ENCODE measurements at places on chromosomes 12 and 14. TPM values are rescaled to one million over a fixed set of nuclear protein-coding genes. Genes with fewer than 3 reads are reported as not detected.

Gene OR6C2
- total RNA-seq = not detected

Gene YAF2
- total RNA-seq = 46.1 TPM

- no peak for DNase-seq
Measured at GRCh38 chr12:70555081-70555480, 82.1 kb downstream of the PTPRB start.

Gene GSC
- not detected for total RNA-seq

DNA sequence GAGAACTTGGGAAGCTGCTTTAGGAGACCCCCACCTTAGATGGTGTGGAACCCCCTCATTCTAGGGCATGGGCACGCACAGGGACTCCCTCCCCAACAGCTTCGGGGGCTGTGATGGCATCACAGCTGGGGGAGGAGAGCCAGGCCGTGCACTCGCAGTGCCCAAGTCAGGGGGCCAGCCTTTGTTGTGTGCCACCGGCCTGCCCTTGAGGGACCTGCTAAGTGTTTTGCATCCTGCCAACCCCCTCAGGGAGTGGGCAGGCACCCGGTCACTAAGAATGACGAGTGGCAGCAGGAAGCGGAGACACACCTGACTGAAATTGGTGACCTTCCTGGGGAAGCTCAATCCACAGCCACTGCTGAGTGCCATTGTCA is 334.9 kb upstream of the SFSWAP start:
- DNase-seq = no peak

Gene BICDL1
- total RNA-seq = 15.9 TPM

Gene ANHX
- not detected for total RNA-seq

Gene KLRG1
- total RNA-seq = 4.2 TPM

GRCh38 chr14:89572596-89573398 is 155.8 kb upstream of the FOXN3 start:
- DNase-seq = no peak

- no peak for DNase-seq
Measured at GRCh38 chr14:100780246-100780645, 45.7 kb upstream of the MEG3 start.

DNA sequence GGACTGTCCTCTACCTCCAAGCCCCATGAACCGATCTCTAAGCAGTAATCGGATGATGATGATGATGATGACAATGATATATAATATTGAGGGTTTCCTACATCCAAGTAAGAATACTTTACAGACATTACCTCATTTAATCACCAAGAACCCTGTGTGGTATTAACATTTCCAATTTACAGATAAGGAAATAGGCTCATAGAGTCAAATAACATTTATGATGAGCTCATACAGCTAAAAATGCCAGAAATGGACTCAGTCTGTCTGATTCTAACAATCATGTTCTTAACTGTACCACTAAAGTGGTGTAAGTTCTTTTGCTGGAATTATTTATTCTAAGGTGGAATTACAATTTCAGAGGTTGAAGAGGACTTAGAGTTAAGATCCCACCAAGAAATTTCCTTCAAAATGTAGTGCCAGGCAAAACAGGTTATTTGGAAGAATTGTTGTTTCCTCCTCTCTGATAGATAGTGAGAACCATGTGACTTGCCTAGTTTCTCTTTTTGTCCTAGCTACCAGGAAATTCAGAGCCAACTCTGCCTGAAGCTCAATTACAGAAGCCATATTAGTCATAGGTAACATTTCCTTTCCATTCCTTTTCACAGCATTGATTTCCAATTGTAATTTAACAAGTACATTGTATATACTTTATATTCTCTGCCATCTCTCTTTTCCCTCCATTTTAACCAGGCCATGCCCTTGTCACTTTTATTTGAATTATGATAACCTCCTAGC is 23.8 kb upstream of the CCDC175 start:
- DNase-seq = no peak

Gene IFNG-AS1
- total RNA-seq = not detected

GRCh38 chr12:118777504-118777903 is 203.8 kb upstream of the SRRM4 start:
- no peak for DNase-seq

- DNase-seq = peak; percentile 2
Measured at GRCh38 chr12:3171195-3171591, 94.0 kb downstream of the TSPAN9 start.

Gene BDKRB1
- total RNA-seq = not detected

GRCh38 chr12:127823801-127824200 is 443.2 kb upstream of the TMEM132C start:
- DNase-seq = no peak

GRCh38 chr12:53060721-53061276 is 10.9 kb downstream of the TNS2 start:
- DNase-seq = no peak

DNA sequence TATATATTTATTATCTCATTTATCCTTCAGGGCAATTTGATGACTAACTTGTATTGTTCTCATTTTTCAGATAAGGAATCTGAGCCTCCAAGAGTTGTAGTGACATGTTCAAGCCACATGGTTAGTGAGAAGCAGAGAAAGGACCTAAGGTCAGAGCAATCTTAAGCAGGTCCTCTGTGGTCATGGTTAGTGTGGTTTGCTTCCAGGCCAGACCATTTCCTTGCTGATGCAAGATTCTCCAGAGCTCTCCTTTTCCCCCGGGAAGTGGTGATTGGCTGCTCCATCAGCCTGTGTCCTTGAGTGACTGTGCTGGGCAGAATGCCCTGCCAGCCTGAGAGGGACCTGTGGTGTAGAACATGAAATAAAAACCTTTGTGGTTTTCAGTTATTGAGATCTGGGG is 141.3 kb downstream of the KTN1 start:
- DNase-seq = peak; percentile 69

- no peak for DNase-seq
Measured at GRCh38 chr12:44294649-44295048, 458.8 kb downstream of the TMEM117 start.

Gene AJUBA
- total RNA-seq = 109 TPM

DNA sequence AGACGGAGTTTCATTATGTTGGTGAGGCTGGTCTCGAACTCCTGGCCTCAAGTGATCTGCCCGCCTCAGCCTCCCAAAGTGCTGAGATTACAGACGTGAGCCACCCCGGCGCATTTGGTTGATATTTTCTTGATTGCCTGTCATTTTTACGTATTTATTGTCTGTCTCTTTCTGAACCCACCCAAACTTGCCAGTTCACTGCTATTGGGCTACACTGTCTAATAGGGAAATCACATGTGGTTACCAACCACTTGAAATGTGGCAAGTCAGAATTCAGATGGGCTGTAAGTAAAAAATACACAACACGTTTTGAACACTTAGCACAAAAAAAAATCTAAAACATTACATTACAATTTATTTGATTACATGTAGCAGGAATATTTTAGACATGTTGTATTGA is 2.1 kb downstream of the WSB2 start:
- DNase-seq = no peak

DNA sequence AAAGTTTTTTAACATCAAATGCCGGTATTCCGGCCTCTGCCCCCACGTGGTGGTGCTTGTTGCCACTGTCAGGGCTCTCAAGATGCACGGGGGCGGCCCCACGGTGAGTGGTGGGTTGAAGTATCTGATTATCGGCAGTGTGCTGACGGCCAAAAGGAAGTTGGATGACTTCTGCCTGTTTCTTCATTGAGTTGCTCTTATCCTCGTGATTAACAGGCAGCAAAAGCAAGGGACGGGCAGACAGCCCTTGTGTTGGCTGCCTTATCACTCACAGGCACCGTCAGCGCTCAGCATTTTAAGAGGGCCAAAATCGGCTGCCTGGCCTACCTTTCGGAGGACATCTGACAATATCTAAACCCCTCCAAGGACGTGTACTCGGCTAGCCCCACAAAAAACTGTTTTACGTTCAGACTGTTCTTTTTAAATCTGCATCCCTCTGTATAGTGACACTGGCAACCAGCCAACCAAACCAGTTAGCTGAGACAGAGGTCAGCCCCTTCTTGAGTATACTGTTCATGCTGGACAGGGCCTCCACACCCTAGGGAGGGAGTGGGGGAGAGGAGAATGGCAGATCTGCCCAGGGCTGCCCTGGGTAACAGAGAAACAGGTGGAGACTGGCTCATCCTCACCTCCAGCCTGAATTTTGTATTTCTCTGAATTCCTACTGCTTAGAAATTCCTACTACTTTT is 22.9 kb upstream of the AKAP5 start:
- DNase-seq = peak; percentile 16

- DNase-seq = no peak
Measured at GRCh38 chr14:53696217-53696965, 260.2 kb downstream of the BMP4 start.

Gene CIT
- 13.3 TPM for total RNA-seq

- DNase-seq = no peak
Measured at GRCh38 chr14:106347291-106347778, 821.0 kb downstream of the TMEM121 start.

GRCh38 chr12:94133964-94134795 is 14.2 kb upstream of the PLXNC1 start:
- peak; percentile 47 for DNase-seq

Gene AGAP2
- 0.46 TPM for total RNA-seq

DNA sequence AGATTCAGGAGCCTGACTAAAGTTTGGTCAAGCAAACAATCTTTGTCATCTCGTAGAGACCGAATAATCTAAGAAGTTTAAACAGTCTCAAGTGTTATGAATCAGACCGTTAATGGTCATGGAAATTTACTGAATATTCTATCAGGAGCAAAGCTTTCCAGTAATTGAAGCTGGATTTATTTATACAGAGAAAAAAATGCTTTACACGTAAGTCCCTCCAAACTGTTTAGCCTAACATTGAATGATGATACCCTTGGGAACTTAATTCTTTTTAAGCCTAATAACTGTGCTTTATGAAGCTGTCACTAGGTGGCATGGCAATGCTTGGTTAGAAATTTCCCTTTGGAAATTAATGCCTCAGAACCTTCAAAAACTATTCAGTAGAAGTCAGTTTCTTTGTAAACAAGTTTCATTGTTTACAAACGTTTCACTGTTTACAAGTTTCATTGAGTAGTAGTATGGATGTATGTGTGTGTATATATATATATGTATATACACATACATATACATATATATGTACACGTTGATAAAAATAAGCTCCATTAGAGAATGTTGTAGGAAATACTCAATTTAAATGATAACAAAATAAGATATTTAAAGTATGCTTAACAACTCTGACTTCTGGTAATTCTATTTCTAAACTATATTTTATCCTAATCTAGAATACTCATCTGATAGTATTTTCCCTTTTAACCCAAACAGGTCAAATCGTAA is 32.1 kb downstream of the DEPDC4 start:
- DNase-seq = peak; percentile 10

Gene PLCZ1
- not detected for total RNA-seq

- DNase-seq = no peak
Measured at GRCh38 chr14:89489761-89490437, 72.9 kb upstream of the FOXN3 start.

GRCh38 chr12:54420766-54421144 is 1.7 kb upstream of the ITGA5 start:
- DNase-seq = no peak

Gene FAM186B
- 0.64 TPM for total RNA-seq

- DNase-seq = no peak
Measured at GRCh38 chr14:67589204-67589770, 10.8 kb downstream of the PIGH start.

- DNase-seq = no peak
Measured at GRCh38 chr14:68441542-68441941, 351.3 kb downstream of the ZFP36L1 start.

Gene MYH6
- total RNA-seq = not detected

DNA sequence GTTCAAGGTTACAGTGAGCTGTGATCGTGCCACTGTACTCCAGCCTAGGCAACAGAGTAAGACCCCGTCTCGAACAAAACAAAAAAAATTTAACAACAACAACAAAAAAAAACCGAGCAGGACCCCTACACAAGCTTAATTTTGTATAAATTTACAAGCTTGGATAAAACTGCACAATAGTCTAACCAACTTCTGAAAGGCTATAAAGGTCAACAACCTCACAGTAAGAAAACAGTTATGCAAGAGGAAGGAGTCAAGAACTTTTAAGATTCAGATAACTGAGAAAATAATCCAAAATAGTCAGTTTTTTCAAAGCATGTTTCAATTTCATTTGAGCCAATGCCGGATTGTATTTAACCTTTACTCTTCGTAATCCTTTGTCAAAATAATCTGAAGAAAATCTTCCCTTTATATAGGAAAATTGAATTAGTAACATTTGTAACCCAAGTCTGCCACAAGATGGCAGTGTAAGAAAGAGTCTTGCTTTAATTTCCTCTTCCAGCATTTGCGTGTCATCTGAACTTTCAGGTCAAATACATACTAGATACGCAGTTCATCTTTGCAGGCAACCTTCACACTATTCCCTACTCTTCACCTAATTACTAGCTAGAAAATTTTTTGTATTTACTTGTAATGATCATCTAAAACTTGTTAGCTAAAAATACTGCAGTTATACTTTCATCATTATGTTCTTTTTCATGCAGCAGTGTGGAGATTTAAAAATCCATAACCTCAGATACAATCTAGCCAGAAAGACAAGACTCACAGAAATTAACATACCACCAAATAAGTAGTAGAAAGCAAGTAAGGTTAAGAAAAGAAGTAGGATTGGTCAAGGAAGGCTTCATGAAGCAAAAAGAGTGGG is 5.8 kb downstream of the CCNB1IP1 start:
- peak; percentile 41 for DNase-seq

- no peak for DNase-seq
Measured at GRCh38 chr14:65790172-65790815, 377.8 kb downstream of the FUT8 start.

Gene CIROP
- total RNA-seq = not detected

Gene WIF1
- total RNA-seq = not detected
